Neural crest cell (in vitro differentiated cells): ENCODE measurements at places on chromosomes 16 and 17.

DNA sequence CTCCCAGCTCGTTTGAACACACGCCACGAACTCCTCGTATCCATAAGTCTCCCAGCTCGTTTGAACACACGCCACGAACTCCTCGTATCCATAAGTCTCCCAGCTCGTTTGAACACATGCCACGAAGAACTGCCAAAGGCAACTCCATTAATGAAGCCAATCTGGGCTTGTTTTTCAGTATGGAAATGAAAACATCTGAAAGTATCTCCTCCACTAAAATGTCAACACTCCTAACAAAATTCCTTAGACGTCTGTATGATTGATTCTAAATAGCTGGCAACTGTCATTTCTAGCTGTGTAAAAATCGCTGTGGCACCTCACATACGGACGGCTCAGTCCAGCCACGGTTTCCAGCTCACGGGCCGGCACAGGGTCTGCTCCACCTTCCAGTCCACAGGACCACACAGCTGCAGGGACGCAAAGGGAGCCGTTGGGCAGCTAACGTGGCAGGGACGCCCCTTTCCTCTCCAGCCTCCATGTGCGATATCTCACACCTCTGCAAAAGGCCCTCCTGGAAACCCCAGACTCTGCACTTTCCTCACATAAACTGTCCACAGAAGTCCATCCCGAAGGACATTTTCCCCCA is 67.1 kb upstream of the METRNL start:
- no peak for DNase-seq

DNA sequence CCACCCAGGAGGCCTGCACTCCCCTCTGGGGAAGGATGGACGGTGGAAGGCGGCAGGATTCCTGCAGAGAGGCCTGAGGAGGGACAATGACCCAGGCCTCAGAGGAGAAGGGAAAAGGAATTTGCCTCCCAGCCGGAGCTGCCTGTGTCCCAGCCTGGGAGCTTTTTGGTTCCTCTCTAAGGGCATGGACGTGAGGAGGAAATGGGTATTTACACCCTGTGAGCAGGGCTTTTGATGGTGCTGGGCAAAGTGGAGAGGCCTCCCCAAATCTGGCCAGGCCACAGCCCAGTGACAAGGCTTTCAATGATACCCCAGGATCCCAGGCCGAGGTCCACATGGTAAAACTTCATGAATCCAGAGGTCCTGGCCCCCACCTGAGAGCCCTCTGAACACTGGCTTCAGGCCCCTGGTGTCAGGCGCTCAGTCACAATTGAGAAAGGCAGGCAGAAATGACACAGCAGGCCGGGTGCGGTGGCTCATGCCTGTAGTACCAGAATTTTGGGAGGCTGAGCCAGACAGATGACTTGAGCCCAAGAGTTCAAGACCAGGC is 56.0 kb upstream of the DOC2B start:
- no peak for DNase-seq

DNA sequence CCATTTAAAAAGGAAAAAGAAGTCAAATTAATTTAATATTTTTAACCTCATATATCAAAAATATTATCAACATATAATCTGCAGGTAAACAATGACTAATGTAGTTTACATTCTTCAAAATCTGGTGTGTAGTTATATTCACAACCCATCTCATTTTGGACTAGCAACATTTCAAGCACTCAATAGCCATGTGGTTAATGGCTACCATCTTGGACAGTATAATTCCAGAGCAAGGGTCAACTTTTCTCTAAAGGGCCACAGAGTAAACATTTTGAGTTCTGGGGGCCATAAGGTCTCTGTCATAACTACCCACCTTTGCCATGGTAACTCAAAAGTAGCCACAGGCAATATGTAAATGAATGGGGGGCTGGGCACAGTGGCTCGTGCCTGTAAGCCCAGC is 153.9 kb downstream of the PARN start:
- no peak for DNase-seq

- DNase-seq, result no peak
Measured at GRCh38 chr16:20393801-20394577, 10.5 kb downstream of the PDILT start.

DNA sequence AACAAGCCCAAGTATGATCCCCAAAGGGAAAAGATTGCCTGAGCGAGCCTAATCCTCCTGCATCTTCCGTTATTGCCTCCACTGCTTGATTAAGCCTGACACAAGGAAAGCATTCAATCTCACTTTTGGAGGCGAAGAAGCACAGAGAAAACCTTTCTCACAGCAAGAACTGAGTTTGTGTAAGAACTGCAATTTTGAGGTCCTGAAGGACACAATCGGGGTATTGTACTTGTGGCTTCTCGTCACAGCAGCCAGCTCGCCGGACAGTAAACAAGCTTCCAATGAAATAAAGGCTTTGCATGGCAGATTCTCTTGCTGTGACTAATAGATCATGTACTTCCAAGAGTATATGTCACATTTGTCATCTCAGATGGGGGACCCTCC is 18.7 kb upstream of the FOXF1 start:
- no peak for DNase-seq
